Breast epithelium (tissue), 4 donors: ENCODE measurements at places on chromosomes 5 and 9.

- H3K4me1 ChIP-seq: peaks cover 7% of the 10 kb centered on the region
- peaks cover 56% of the 10 kb centered on the region for H3K27me3 ChIP-seq
- no peaks in the 10 kb centered on the region for H3K36me3 ChIP-seq
- no peak overlapping the region for H3K4me3 ChIP-seq
- H3K27ac ChIP-seq: no peak overlapping the region
- no peak for DNase-seq
These were observed 154.6 kb downstream of the OLFM1 start for GRCh38 chr9:135242049-135242396.

DNA sequence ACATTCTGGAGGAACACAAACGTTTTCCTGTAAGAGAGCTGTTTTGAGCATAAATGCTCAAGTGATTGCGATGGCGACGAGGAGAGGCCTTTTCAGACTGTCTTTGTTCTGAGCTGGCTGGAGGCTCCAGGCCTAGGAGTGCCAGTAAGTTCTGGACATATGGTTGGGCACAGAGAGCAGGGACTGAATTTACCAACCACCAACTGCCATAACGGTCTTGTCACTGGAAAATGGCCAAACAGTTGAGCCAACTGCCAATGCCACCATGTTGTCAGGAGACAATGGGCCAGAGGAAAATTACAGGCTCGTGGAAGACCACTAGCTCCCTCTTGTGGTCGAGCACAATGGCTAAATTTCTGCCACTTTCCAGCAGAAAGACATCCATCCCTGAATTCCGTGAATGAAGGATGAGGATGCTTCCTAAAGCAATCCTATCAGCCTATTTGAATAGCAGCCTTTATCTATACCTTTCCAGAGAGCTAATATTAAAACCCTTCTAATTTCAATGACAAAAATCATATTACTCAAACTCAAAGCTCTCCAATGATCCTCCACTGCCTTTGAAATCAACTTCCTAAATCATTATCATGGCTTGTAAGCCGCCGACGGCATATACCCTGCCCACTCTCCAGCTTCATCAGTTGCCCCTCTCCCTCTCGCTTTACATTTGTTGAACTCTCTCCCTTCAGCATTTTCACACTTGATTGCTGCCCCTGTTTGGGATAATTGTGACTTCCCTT, 66.9 kb upstream of the GLIS3 start:
- no peaks in the 10 kb centered on the region for H3K36me3 ChIP-seq
- no peak overlapping the region for H3K4me3 ChIP-seq
- H3K4me1 ChIP-seq: no peaks in the 10 kb centered on the region
- H3K27me3 ChIP-seq: no peaks in the 10 kb centered on the region

- H3K4me3 ChIP-seq: no peak overlapping the region
- H3K4me1 ChIP-seq: no peaks in the 10 kb centered on the region
- DNase-seq: no peak
- no peaks in the 10 kb centered on the region for H3K36me3 ChIP-seq
These were observed 74.7 kb downstream of the FCHO2 start for GRCh38 chr5:73030531-73030930.

DNA sequence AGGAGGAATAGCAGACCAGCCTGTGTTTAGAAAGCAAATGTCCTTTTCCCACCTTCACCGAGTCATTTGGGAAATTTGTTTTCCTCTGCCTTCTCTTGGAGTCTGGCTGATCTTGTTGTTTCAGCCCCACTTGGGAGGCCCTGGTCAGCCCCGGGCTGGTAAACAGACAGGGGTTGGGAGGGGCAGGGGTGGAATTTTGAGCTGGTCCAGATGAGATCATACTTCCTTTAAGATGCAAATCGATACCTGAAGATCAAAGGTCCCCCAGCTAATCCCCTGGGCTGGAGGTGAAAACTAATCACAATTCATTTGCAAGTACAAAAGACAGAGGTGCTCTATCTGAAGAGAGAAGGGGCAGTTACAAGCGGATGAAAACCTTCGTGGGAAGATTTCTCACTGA, 118.4 kb downstream of the PAPPA start:
- H3K27me3 ChIP-seq: no peaks in the 10 kb centered on the region
- H3K36me3 ChIP-seq: no peaks in the 10 kb centered on the region
- H3K4me3 ChIP-seq: no peak overlapping the region
- no peaks in the 10 kb centered on the region for H3K4me1 ChIP-seq
